ENCODE measurements at places on chromosomes 12 and 14.

DNA sequence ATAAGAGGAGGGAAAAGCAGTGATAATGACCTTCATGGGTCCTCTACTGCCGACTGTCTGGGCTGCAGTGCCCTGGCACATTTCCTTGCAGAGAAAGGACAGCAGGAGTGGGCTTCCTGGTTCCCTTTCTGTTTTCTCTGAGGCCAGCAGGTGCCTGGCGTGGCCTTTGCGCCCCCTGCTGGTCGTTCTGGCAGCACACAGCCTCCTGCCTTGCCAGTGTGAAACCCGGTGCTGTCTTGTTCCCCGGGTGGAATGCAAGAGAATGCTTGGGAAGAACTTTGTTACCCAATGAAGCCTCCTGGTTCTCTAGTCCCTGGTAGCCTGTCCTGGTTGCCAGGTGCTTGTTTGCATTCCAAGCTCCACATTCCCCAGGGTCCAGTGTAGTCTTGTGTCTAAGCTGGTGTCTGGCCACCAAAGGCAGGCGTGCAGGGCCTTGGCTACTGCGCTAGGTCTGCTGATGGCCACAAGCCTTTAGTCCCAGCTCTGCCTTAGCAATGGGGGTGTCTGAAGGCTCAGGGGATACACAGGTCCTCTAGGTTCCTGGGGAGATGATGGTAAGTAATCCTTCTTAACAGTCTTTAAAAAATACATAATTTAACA, 1392.4 kb upstream of the TMEM132C start:
- DNase-seq: peak; percentile 57

DNA sequence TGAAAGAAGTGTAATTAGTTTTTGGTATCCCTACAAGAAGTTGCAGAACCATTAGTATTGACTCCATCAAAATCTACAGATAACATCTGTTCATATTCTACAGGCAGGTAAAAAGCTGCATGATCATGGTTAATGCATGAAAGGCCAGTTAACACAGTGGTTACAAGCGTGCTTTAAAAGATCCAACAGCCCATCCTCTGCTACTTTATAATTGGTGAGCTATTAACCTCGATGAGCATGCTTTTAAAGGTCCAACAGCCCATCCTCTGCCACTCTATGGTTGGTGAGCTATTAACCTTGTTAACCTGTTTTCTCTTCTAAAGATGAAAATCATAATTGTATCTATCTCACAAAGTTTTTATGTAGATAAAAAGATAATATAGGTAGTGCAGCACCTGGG, 289.3 kb downstream of the DUSP6 start:
- DNase-seq: no peak

- DNase-seq: no peak
These were observed 24.4 kb upstream of the EID3 start for GRCh38 chr12:104279164-104279563.

DNA sequence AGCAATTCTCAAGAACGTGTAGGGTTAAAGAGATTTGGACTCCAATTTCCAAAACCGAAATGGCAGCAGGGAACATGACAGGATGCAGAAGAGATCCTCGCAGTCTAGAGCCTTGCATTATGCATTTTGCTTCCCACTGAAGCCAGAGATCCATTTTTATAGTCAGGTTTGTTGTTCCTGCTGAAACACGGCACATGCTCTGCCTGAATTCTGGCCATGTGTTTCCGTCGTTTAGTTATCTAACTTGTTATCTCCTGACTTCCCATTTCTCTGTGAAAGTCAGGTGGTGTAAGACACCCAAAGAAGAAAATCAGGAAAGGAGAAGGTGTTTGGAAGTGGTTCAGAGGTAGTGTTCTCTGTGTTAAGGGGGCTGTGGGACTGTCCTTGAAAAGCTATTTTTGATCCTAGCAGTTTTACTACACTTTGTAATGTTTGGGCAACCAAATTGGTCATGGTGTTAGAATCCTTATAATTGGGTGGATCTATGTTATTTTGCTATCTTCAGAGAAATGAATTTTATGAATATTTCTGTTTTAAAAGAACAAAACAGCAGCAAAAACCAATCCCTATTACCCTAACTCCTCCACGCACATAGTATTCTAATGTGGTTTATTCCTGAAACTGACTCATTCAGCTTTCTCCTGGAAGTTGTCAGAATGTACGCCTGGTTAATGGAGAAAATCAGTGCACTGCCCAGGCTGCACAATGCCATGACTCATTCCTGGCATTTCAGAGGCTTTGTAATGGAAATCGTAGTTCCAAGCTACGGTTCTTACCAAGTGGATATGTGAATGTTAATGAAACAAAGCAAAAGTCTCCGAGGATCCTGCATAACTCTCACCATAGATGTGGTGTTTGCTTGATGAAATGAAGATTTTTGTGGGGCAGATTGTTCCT, 110.1 kb downstream of the SAMD4A start:
- no peak for DNase-seq

GRCh38 chr12:46386360-46386867, 13.8 kb upstream of the SLC38A2 start:
- no peak for DNase-seq

DNA sequence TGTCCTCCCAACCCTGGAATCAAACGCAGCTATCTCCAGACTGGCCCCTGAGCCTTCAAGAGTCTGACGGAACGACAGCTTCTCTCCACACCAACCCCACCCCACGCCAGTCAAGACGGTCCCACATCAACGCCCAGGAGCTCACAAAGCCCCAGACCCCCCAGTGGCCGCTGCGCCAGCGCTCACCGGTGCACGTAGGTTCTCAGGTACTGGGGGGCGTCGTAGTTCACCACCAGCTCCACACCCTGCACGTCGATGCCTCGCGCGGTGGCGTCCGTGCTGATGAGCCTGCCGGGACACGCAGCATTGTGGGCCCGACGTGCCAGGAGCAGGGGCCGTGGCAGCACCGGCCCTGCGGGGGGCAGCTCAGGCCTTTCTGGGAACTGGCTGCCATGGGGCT, 4.2 kb downstream of the DDX51 start:
- DNase-seq: no peak
